ENCODE measurements at places on chromosomes 16 and 17.
A peak's percentile ranks its signal among the peaks of the same experiment; 100 is the strongest.

GRCh38 chr16:56357765-56358322, 67.5 kb downstream of the AMFR start:
- DNase-seq = no peak

DNA sequence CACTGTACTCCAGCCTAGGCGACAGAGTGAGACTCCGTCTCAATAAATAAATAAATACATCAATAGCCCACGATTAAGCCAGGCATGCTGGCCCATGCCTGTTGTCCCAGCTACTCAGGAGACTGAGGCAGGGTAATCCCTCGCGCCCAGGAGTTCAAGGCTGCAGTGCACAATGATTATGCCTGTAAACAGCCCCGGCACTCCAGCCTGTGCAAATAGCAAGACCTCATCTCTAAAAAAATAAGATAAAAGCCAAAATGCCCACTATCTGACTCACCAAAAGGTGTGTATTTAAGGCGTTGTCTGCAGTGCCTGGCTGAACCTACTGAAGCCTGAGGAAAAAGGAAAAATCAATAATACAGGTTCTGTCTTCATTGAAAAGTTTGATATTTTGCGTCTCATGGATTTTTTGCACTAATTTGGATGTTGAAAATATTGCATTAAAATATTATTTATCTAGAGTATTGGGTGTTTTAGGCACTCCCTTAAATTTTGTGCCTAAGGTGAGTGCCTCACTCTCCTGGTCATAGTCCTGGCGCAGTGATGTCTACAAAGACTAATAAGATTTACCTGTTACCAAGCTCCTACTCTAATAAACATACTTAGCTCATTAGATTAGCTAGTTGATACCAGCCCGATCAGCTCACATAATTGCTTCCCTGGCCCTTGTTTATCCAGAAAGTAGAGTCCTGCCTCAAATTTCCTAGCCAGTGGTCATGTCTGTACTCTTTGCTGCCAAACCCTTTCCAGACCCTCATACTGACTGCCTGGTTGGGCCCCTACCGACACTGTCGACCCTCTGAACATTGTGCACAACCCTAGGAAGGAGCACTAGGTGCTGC, 24.7 kb upstream of the TOB1 start:
- DNase-seq = no peak

DNA sequence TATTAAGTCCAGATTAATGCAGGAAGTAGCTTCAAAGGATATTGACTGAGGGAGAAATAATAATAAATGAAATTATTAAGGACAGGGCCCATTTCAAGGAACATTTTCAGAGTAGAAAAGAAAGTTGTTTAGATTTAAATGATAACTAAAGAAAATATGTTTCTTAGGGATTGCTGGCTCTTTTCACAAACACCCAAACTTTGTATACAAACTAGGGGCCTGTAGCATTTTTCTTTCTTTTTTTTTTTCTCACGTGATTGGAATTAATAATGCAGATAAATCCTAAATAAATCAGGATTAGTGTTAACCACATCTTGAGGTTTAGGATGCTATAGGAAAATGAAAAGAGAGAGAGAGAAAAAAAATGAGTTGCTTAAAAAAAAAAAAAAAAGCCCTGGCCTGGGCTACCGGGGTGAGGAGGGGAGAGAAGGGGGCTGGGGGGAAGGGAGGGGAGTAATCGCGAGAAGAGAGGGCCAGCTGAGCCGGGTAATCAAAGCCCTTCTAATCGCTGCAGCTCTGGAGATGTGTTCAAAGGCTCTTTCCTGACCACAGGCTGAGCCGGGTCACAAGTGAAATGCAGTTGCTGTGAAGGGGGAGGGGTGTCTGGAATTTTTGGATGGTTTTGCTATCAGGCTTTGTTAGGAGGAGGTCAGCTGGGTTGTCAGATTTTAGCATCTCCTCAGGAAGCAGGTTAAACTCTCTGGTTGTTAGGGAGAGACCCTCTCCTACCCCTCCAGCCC, 104.6 kb upstream of the ZFHX3 start:
- no peak for DNase-seq

GRCh38 chr17:74749279-74750038, 1.0 kb downstream of the NHERF1 start:
- no peak for DNase-seq

GRCh38 chr17:76626442-76626841, 17.1 kb downstream of the ST6GALNAC1 start:
- no peak for DNase-seq

DNA sequence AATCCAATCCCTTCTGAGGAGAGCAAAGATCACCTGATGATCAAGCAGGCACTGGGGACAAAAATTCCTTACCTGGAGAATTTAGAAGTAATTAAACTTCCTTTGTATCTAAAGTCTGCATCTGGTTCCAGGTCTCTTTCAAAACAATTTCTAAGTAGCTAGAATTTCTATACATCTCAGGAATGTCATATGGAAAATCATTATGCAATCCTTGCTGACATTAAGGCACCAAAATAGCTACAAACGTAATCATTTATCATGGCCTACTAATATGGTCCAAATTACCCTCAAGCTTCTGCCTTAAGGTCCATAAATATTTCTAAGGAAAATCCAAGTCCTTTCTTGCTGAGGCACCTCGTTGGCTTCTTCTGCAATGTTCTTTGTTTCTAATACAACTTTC, 32.9 kb upstream of the YPEL2 start:
- DNase-seq = no peak

GRCh38 chr17:51803161-51803560, 355.4 kb downstream of the CA10 start:
- no peak for DNase-seq

DNA sequence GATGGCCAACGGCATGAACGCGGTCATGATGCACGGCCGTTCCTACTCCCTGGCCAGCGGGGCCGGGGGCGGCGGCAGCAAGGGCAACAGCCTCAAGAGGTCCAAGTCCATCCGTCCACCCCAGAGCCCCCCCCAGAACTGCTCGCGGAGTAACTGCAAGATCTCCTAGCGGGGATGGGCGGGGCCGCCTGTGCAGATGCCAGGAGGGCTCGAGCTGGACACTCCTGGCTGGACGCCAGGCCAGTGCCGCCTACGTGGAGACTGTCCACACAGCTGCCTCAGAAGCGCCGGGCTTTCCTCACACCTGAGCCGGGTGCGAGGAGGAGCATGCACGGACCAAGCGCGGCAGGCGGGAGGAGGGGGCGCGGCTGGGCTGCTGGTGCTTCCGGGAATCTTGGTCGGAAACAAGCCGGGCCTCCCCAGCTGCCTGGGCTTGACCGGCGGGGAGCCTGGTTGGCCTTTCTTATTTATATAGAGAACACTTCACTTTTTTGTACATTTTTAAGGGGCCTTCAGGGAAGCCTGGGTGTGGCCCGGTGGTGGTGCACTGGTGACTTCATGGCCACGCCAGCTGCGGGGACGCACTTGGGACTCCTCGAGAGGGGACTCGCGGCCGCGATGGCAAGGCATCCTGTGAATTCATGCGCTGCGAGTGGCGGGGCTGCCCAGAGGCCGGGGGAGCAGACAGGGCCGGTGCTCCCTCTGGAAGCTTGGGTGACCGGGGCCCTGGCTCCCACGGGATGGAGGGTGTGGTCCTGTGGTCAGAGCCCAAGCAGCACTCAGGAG, 3.1 kb upstream of the WFIKKN1 start:
- no peak for DNase-seq

- DNase-seq = peak; percentile 70
Observed at GRCh38 chr17:48791128-48792032, 25.6 kb downstream of the TTLL6 start.

DNA sequence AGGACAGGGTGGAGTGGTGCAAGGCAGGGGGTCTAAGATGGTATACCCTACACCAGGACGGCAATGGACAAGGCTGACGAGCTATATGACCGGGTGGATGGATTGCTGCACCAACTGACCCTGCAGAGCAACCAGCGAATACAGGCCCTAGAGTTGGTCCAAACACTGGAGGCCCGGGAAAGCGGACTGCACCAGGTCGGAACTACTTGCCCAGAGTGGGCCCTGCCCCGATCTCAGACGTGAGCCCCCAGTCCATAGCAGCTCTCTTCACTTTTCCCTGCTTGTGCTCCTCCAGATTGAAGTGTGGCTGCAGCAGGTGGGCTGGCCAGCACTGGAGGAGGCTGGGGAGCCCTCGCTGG, 3.1 kb downstream of the PLEKHG4 start:
- DNase-seq = no peak

DNA sequence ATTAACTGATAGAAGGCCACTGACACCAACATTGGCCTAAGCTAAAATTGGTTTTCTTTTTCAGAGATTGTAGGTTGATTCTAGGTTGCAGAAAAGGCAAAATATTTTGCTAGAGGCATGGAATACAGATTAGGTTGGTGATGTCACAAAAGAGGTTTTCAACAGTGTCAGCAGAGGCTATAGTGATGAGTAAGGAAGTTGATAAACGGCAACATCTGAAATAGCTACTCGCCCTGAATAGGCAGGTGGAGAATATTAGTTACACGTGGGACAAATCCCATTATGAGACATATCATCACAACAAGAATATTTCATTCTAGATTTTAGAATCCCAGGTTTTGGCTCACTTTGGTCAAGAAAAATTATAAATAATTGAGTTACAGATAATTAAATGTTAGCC, 1.5 kb upstream of the TOM1L1 start:
- DNase-seq = no peak

- no peak for DNase-seq
Observed at GRCh38 chr17:76241204-76241538, 878 bp upstream of the RNF157 start.

DNA sequence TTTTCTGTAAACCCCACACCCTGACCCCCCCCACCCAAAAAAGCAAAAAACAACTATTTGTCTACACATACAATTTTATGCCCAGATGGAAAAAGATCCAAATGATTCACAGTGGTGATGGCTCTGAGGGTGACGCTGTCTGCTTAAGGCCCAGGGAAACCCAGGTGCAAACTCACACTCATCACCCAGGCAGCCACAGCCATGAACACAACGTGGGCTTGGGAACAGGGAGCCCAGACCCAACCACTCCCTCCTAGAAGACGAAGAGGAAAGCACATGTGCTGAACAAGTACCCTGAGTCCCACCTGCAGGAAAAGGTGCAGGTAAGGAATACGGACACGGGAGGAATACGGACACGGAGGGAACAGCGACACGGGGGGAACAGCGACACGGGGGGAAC, 5.4 kb downstream of the HBQ1 start:
- DNase-seq = no peak

GRCh38 chr16:12356632-12357340, 380.3 kb downstream of the SNX29 start:
- DNase-seq = no peak

GRCh38 chr17:42657824-42658588, 1.1 kb upstream of the TUBG2 start:
- no peak for DNase-seq

DNA sequence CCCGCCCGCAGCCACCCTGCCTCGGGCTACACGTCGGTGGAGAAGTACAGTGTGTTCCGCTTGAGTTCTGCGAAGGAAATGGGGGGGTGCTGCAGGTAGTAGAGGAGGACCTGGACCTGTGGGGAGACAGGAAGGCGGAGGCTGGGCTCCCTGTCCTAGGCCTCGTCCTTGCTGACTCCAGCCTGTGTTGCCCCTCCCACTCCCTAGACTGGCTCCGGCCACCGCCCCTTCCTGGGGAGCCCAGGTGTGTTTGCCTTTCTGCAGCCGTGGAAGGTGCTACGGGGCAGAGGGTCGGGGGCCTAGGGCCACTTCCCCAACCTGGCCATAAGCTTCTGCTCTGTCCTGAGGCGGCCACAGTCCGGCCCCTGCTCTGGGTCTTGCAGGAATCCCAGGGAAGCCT, 9.1 kb downstream of the TIMM22 start:
- DNase-seq = no peak

DNA sequence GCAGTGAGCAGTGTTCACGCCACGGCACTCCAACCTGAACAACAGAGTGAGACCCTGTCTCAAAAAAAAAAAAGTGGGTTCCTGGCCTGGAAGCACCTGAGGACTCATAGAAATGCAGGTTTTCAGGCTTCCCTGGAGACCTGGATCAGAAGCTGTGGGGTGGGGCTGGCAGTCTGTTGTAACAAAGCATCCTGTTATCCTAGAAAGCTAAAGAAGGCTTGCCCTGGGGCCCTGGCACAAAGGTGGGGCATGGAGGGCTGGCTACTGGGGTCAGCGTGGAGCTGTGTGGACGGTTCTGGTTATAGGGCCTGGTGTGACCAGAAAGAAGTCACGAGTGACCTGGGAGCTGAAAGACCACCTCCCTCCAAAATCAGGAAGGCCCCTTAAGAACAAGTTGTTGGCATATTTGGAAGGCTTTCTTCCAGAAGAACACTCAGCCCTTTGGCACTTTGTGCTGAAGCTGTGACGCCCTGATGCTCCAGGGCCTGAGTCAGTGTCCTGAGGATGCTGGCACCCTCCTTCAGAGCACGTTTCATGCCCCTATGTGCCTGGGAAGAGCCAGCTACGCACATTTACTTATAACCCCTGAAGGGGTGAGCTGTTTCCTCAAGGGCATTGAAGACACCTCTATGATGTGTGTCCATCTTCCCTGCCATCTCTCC, 6.2 kb downstream of the CRISPLD2 start:
- no peak for DNase-seq

- peak; percentile 78 for DNase-seq
Observed at GRCh38 chr17:43171586-43172487, 823 bp downstream of the NBR1 start.

- DNase-seq = no peak
Observed at GRCh38 chr16:89341279-89341678, 123.8 kb downstream of the ZNF778 start.

DNA sequence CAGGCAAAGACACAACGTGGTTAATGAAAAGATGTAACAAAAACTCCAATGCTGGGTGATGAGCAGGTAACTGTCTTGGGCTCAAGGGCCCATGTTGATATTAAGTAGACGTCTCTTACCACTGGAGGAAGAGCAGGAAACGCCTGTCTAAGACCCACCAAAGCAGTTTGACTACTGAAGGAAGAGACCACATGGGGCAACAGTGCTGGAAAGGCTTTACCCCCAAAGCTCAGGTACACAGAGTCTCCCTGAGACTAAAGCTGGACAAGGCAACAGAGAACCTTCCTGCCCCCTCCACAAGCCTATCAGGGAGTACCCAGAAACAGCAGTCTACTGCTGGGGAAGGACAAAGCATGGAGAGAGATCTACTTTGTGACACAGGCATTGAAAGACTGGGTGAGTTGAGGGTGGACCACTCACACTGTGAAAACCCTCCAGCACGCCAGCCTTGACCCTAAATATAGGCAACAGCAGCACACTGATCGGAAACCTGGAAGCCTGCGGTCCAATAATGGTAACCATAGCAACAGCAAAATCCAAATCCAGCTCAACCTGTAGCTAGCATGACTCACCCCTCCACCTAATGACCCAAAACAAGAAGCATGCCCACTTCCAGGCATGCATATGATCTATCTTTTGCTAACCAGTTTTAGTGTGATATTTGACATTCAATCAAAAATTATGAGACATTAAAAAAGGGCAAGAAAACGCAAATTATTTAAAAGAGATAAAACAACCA, 270.5 kb upstream of the SDK2 start:
- no peak for DNase-seq

- DNase-seq = no peak
Observed at GRCh38 chr17:42200706-42201457, 6.6 kb upstream of the GHDC start.

GRCh38 chr16:21327046-21327445, 49.0 kb upstream of the CRYM start:
- DNase-seq = no peak

All from urinary bladder (tissue), 4 donors.